T-helper 1 cell (primary cell): ENCODE measurements at places on chromosomes 5 and 9.

- no peak for DNase-seq
These were observed 143.0 kb downstream of the GPBP1 start for GRCh38 chr5:57316798-57317327.

DNA sequence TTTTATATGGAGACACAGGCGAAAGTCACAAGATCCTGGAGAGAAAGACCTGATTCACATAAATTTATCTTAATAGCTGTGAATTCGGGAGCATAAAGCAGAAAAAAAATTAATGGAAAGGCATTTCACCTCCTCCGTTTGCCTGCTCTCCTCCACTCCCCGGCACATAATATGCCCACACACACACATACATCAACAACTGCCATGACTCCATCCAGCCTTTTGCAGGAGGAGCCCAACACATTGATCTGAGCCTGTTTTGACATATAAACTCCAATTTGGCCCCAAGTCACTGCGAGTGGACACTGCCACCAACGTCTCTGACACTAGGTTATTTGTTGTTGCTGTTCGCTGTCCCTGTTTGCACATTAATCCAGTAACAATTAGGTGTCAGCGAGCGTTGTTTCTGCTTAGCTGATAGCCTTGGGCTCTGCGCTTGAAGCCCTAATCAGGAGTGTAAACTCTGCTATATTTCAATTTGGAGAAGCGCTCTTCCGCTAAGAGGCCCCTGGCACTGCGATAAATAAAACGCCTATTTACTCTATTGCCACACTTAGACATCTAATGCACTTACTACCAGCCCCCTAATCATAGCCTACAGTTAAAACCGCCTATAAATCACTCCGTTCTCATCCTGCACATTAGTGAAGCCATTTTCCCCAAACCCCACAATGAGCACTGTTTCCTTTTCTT lies 195.8 kb upstream of the TBCA start:
- DNase-seq, result no peak

DNA sequence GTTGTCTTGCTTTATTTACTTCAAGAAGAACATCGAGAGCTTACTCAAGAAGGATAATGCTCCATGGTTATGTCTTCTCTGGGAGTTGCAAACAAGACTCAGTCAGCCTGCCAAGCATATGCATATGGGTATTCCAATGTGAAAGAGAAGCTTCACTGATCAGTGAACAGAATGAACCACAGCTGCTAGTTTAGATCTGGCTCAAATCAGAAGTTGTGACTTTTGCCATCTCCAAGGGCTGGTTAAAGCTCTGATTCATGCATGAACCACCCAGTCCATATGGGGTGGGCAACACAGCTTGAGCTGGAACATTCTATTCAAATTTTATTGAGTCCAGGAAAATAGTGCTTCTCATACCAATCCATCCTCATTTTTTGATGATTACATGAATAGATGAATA lies 50.0 kb downstream of the ATPSCKMT start:
- no peak for DNase-seq

DNA sequence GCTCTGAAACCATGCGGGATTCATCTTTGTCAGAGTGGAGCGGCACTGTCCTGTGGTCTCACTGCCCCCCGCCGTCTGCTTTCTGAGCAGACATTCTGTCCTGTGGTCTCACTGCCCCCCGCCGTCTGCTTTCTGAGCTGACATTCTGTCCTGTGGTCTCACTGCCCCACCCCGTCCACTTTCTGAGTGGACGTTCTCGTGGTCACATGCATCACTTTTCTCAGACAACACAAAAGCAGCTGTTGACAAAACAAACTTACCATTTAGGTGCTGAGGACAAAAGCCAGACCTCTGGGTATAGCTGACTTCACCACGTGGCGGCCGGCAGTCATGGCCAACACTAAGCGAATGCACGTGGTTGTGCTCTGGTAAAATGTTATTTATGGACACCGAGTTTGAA lies 2.8 kb downstream of the LRRC14B start:
- DNase-seq, result no peak

DNA sequence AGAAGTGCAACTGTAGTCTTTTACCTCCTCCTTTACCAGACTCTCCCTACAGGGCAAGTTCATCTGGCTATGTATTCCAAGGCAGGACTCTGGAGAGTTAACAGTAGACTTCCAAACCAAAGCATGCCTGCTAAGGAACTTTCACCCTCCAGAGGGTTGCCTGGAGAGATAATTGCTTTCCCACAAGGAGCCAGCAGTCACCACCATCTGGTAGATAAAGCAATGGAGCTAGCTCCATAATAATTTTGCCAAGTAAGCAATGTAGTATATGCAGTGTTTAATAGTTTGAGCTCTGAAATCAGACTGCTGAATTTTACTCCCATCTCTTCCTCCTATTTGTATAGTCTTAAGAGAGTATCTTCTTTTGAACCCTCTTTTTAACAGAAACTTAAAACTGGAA lies 566.8 kb upstream of the PTGER4 start:
- no peak for DNase-seq

GRCh38 chr9:133089271-133089671 lies 27.5 kb downstream of the CEL start:
- DNase-seq, result no peak

DNA sequence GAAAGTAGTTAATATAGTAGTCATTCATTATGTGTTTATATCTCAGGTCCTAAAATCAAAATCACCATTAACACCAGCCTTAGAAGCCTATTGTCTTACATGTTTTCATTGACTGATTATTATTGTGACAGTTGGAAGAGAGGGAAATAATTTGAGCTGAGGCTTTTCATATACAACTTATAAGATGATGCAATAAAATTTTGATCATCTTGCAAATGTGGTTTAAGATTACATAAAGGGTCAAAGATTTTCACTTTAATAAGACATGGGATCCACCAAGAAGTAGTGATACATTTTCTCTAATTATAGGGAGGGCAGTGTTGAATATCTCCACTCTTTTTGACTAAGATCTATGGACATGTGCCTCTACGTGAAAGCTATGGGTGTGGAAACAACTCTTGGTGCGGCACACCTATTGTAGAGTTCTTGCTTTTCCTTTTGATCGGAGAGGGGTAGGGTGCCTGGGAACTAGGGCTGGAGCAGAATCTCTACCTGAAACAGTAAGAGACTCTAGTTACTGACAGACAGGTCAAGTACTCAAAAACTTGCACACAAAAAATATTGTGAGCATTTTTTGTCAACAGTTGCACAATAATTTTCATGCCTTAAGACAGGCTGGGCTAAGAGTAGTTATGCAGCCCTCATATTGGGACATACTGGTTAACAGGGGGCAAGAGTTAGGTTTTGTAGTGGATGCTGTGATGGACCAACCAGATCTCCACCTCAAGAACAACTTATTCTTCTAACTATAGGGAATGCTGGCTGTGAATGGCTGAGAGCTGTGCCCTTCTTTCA lies 139.3 kb upstream of the FST start:
- DNase-seq, result no peak

DNA sequence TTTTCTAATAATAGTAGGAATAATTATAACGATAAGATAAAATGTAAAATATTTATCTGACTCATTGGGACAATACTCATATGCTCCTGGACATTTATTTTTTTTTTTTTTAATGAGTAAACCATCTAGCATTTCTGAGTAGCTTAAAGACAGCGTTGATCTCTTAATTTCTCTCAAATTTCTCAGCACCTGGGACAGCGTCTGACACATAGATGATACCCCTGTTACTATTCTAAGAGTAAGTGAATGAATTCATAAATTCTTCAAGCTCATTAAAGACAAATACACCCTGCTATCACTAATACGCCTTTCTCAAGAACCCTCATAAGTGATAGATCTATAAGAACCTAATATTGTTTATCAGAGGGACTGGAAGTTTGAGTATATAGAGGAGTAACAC lies 12.0 kb upstream of the HTR4 start:
- DNase-seq, result no peak

GRCh38 chr9:110499608-110500007 lies 79.9 kb downstream of the SVEP1 start:
- no peak for DNase-seq

- DNase-seq, result no peak
These were observed 18.2 kb downstream of the TENT2 start for GRCh38 chr5:79630444-79630843.

DNA sequence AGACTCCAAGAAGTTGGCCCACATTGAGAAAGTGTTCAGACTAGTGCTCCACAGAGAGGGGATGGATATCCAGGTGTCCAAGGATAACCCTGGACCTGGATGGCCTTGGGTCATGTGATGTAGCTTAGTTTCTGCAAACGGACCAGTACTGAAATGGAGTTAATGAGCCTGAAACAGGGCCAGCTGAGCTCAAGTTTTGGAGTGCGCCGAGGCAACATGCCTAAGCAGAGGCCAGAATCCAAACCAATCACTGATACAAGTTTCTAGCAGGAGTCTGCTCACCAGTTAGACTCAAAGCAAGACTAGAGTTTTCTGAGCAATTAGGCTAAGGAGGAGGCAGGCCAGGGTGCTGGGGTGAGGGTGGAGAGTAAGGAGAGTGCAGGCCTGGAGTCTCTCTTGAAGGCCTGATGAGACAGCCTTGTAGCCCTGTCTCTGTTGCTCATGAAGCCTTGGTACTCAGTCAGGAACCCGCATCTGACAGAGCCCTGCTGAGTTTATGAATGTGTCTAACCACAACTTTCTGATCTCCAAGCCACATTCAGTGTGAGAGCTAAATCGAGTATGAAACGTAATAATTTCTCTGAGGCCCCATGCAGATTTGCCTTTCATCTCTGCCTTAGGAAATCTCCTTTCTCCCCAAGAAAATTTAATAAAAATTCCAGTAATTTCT lies 68.9 kb upstream of the EQTN start:
- DNase-seq, result no peak

DNA sequence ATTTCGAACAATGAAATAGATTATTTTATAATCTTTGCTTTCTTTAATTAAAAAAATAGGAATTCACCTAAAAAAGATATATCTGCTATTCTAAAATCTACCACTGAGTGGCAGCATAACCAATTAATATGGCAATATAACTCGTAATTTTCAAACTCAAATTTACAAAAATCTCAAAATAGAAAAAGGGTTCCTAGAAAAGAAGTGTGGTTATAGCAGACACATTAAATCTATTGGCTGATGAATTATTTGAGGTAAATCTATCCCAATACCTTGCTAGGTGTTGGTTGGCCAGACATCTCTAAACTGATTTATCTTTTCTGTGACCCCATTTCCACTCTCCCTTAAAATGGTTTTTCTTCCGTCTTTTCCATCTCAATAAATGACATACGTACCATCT lies 30.2 kb upstream of the NRG2 start:
- no peak for DNase-seq

DNA sequence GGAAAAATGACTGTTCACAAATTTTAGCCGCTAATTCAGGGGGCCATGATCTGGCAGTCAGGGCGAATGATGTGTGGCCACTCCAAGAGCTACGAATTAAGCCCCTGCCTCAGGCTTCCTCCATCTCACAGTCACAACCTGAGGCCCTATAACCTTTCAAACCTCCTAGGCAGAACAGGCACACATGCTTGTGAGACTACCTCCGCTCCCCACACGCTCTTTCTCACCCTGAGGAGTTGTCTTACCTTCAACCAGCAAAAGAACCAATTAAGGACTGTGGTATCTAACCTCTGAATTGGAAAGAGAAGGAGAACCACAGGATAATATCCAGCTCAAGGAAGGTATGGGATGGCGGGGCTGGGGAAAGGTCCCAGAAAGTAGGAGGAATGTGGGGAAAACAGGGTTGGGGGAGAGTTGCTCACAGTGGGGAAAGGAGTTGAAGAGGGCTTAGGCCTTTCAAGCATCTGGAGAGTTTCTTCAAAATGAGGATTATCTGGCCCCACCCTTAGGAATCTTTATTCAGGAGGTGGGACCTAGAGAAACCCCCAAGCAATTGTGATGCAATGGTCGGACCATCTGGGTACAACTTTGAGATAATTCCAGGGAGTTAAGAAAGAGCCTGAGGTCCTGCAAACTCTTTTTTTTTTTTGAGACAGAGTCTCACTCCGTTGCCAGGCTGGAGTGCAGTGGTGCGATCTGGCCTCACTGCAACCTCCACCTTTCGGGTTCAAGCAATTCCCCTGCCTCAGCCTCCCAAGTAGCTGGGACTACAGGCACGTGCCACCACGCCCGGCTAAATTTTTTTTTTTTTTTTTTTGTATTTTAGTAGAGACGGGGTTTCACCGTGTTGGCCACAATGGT lies 5.5 kb downstream of the PCDH1 start:
- no peak for DNase-seq

DNA sequence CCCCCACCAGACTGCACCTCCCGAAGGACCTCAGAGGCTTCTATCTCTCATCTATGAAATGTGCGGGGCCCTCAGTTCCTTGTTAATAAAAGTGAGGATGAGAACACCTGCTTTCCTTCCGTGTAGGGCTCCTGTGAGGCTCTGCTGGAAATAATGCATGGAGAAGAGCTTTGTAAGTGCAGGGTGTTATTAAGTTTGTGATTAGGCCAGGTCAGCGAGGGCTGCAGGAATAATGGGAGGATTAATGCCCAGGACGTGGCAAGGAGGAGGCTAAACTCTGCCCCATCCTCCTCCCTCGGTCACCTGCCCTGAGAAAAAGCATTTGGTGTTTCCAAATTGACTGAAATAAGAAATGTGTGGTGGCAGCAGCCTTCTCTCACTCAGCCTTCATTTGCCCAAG lies 83.5 kb upstream of the HSPA9 start:
- DNase-seq, result no peak

- no peak for DNase-seq
These were observed 6.3 kb upstream of the DBN1 start for GRCh38 chr5:177479774-177480173.

- no peak for DNase-seq
These were observed 394.2 kb downstream of the RASEF start for GRCh38 chr9:82668689-82669199.

DNA sequence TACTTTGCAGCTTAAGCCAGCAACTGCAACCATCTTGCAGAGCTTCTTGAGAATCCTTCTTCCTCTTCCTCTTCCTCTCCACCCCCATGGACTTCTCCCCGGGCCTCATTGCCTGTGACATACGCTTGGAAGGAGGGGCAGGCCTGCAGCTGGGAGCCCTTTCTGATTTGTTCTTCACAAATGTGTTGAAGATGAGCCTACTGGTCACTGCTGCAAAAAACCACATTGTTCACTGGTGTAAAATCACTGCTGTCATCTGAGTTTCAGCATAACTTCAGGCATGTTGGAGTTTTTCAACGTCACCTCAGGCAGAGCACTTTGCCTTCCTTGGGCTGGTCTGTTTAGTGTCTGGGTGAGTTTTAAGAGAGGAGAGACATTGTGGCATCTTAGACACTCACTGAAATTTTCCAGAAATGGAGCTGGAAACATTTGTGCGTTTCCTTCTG lies 7.9 kb downstream of the TJP2 start:
- no peak for DNase-seq

DNA sequence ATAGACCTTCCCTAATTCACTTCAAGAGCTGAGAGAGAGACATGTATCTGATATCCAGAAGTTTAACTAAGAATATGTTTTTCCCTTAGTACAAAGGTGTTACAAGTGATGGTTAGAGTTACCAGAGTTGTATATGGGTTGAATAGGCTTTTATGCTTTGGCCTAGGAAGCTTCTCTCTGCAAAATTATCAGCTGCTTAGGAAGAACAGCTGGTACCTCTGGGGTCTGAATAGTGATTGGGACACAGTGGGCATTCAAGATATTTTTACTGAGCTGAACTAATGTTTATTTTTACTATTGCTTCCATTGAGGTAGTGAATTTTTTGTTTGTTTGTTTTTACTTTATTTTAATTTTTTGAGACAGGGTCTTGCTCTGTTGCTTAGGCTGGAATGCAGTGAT lies 67.6 kb upstream of the BASP1 start:
- no peak for DNase-seq
